ENCODE measurements at places on chromosomes 2 and 18.

GRCh38 chr2:128058114-128058513 is 30.3 kb upstream of the SAP130 start:
- DNase-seq, result no peak

- DNase-seq, result peak; percentile 61
Measured at GRCh38 chr2:226758921-226759640, 40.5 kb downstream of the IRS1 start.

DNA sequence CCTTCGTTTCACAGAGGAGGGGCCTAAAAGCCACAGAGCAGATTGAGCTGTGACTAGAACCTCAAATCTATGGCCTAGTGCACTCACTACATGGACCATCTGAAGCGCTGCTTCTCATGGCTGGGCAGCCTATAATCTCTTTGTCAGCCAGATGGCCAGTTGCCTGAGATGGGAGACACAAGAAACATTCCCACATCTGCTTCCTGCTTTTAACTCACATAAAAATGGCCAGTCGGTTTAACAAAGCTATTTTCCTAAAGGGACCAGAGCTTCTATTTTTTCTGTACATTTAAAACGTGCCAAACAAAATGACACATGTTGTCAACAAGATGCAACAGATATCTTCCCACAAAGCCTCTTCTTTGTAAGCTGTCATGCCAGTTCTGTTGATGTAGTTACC is 173.8 kb downstream of the GFPT1 start:
- no peak for DNase-seq

GRCh38 chr2:232362174-232362900 is 16.2 kb upstream of the ALPP start:
- no peak for DNase-seq

DNA sequence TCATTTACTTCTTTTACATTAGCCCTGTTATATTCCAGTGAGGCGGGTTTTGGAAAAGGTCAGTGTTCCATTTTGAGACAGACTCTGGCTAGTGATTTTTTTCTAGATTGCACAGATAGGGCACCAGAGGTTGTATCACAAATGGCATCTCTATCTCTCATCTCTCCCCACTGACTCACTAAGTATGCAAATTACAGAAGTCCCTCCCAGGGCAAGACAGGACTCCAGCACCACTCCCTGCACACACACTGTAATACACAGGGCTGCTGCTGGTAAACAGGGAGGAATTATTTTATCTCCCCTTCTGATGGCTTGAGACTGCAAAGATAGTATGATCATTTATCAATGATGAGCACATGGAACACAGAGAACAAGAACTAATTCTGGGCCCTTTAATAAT is 46.2 kb downstream of the AKAIN1 start:
- no peak for DNase-seq

DNA sequence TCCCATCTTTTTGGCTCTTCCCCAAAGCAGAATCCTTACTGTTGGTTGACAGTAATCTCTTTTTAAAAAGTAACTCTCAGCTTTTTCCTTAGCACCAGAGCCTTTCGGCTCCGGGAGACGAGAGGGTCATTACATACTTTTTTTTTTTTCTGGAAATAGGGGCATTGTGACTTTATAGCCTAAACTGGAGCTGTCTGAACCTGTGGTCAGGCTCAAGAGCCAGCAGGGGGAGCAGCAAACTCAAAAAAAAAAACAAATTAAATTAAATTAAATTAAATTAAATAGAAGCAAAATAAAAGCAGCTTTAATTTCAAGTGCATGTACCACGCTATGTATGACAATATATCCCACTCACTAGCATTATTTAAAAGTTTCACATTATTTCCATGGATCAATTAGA is 156.6 kb downstream of the DTNA start:
- no peak for DNase-seq

DNA sequence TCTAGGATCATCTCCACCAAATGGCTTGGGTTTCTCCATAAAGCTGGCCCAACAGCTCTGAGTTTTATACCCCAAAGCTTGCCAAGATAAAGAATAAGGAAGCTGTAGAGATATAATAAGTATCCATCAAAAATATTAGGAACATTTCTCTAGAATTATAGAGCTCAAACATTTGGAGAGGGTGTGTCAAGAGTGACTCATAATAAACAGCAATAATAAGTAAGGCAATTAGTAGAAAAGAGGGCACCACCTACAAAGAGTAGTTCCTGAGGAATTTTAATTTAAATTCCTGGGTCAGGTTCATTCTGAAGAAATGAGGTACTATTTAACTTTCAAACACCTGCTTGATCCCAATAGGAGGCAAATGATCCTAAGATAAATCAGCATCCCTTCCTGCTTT is 41.4 kb upstream of the NCKAP5 start:
- no peak for DNase-seq

GRCh38 chr18:22145160-22145559 is 24.2 kb upstream of the GATA6 start:
- DNase-seq, result no peak
